ENCODE measurements at places on chromosomes 2 and 18. TPM values are rescaled to one million over a fixed set of nuclear protein-coding genes. Genes with fewer than 3 reads are reported as not detected.

DNA sequence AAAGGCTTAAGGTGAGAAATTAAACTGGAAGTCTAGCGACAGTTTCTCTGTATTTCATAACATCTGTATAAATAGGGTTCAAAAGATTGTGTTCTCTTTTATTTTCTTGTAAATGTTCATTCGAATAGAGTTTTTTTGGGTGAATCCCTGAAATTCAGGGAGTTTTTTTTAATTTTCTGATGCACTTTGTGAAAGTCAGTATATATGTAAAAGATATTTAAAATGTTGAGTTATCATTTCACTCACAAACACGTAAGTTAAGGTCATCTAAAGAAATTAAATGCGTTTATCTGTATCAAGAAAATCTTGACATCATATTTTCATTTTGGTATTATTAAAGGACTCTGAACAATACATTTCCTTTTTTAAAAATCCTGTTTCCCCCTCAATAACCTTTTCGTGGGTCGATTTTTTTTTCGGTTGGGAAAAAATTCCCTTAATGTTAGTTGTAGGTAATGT, 3.4 kb downstream of the SP9 start:
- no peak for DNase-seq

- no peak for DNase-seq
Observed at GRCh38 chr2:208798698-208799097, 392.1 kb downstream of the PTH2R start.

DNA sequence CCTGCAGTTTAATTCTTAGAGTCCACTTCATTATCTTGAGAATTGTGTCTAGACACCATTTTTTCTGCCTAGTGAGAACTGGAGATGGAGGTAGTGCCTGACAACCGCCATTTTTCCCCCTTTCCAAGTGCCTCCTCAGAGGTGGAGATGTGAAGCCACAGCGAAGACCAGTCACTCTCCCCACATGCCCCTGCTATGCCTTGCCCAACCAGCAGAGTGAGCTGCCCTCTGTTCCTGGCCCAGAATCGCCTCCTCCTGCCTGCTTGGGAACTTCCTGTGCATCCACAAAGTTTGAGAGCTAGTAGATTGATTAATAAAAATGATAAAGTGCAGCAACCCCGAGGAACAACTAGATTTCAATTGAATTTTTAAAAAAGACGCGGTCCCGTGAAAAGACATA, 123.3 kb downstream of the CLIP4 start:
- DNase-seq: no peak

ELOA2 gene
- not detected for total RNA-seq

- no peak for DNase-seq
Observed at GRCh38 chr2:149603248-149603647, 15.7 kb upstream of the MMADHC start.

DNA sequence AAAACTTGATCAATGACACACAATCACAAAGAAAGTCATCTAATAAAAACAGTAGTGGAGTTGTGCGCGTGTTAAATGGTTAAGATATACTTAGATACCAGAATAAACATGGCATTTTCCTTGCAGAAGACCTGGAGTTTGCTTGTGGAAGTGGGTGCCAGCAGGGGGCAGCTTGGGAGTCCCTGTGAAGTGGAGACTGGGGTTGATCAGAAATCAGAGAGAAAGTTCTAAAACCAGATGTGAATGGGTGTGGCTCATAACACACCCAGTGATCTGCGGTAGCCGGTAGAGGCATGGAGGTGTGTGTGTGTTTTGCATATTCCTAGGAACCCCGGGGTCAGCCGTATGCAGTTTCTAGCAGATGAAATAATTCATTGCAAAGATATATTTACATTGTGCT, 300.1 kb upstream of the TRIB2 start:
- no peak for DNase-seq

DNA sequence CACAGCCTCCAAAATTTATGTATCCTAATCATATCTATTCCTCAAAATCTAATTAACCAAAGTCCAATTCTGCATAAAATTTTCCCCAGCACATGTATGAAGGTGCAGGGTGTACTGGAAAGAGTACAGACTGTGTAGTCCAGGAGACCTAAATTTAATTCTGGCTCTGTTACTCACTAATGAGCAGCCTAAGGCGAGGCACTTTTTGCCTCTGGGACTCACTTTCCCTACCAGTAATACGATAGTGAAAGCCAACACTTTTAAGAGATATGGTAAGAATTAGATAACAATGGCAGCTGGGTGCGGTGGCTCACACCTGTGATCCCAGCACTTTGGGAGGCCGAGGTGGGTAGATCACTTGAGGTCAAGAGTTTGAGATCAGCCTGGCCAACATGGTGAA, 177.7 kb downstream of the PIEZO2 start:
- no peak for DNase-seq

ARHGAP15 gene
- total RNA-seq: 1.1 TPM

TUBA4B gene
- not detected for total RNA-seq

DNA sequence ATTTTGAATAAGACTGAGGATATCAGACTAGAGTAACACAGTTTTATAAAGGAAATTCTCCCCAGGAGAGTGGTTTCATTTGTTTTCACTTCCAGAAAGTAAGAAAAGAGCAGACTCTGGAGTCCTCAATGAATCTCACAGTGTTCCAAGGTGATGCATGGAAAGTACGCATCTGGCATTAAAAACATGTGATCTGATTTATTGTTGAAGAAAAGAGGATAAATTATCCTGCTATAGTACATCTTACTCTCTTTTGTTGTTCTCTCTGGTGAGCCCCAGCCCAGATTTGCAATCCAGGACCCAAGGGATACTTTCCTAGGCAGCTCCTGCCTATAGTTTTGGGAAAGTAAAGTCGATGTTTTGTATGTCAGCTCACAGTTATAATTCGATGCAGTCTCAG, 285.9 kb downstream of the CTNNA2 start:
- no peak for DNase-seq

Measured in lower leg skin (tissue), 4 donors.